Lung microvascular endothelial cell (primary cell): ENCODE measurements at places on chromosomes 4 and X.

DNA sequence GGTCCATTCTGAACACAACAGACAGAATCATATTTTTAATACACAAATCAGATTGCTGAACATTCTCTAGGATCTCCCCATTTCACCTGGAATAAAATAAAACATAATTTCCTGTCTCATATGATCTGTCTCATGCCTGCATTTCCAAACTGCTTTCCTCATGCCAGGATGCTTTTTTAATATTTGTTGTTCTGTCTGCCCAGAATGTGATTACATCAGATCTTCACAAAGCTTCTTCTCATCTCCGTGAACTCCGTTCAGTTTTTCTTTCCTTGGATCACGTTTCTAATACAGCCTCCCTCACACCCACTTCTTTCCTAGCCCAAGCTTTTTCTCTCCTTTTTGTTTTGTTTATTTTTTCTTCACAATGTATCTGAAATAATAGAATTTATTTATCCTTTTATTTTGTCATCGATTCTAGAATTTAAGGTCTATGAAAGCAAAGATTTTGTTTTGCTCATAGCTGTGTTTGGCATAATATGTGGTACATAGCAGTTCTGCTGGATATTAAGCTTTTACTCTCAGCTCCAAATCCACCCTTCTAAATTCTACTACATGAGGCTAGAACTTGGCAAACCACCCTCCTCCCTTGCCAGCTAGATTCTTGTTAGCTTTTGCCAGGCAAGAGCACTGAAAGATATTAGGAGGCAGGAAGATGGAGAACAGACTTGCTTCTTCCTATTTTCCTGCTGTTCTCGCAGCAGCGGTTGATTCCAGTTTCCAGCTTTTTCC, 165.5 kb upstream of the SLIT2 start:
- DNase-seq: no peak

GRCh38 chr4:2500547-2500946, 31.6 kb downstream of the RNF4 start:
- no peak for DNase-seq

DNA sequence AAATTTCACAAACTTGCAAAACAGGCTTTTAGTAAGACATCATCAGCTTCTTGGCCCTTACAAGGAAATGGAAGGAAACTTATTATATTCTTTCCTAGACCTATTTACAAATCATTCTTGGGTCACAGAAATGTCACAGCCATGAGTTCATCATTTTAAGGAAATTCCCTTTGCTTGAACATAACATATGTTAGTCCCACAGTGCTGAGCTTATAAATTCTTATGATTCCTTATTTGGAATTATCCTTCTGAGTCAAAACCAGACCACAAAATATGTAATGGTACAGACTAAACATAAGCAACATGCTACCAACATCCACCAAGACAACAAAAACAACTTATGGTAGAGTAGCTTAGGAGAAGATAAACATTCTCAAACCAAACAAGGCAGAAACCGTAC, 236.9 kb upstream of the CTSO start:
- peak; percentile 5 for DNase-seq

DNA sequence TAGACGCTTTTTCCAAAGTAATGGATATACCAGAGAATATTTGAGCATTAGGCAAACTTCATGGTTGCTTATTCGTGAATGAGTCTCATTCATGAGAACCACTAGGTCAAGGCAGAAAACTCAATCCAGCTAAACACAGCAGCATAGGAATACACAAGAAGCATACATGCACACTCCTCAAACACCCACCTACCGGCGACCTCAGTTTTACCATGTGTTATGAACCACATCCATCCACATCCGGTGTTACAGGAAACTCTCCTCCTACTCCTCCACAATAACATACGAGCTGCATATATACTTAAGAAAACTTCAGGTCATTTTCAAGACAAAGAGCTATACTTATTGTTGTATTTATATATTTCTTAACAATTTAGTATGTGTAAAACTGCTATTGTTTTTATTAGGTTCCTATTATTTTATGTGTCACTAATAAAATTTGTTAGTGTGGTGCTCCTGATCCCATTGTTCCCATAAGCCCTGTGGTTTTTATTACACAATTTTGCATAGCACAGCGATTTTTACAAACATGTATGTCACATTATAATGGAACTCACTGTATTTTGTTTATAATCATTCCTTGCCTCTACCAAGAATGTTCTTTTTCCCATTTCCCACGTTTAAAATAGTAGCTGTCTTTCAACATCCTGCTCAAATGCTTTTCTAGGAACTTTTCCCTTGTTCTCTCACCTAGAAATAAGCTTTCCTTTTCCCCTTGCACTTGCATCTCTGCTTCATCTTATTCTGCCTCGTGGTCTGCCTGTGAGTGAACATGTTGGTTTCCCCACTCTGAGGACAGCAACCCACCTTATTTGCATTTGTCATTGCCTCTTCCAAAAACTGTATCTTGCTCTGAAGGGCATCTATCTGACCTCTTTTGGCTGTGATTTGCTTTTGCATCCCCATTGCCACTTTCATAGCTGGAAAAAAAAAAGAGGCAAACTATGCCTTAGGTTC, 48.3 kb downstream of the STBD1 start:
- no peak for DNase-seq
